Right atrium auricular region (tissue), 2 donors: ENCODE measurements at places on chromosomes 7 and 10.

- no peak for DNase-seq
Measured at GRCh38 chr10:117619707-117620405, 77.3 kb downstream of the EMX2 start.

DNA sequence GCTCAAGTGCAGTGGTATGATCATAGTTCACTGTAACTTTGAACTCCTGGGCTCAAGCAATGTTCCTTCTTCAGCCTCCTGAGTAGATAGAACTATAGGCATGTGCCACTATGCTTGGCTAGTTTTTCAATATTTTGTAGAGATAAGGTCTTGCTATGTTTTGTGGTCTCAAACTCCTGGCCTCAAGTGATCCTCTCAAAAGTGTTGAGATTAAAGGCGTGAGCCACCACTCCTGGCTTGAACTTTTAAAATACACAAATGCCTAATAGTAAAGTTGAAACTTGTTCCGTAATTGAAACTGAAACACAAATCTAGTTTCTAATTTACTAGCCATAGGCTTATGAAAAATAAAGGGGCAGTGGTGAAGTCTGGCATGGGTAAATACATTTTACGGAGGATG, 65.7 kb downstream of the AP3M1 start:
- DNase-seq = no peak

DNA sequence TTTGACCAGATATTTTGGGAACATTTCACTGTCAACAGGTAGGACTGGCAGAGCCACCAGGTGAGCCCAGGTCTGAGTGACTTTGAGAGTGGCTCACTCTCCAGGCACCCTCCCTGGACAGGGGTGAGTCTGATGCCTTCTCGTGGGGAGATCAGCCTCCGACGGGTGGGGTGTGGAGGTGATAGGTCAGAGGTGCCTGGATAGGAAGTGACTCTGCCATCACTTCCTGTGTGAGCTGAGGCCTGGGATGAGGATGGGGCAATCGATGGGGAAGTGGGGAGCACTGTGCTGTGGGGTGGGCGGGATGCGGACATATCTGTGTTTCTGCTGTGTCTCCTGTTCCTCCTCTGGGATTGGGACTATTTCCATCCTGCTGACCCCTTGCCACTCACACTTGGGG, 34.6 kb downstream of the IFT22 start:
- no peak for DNase-seq

DNA sequence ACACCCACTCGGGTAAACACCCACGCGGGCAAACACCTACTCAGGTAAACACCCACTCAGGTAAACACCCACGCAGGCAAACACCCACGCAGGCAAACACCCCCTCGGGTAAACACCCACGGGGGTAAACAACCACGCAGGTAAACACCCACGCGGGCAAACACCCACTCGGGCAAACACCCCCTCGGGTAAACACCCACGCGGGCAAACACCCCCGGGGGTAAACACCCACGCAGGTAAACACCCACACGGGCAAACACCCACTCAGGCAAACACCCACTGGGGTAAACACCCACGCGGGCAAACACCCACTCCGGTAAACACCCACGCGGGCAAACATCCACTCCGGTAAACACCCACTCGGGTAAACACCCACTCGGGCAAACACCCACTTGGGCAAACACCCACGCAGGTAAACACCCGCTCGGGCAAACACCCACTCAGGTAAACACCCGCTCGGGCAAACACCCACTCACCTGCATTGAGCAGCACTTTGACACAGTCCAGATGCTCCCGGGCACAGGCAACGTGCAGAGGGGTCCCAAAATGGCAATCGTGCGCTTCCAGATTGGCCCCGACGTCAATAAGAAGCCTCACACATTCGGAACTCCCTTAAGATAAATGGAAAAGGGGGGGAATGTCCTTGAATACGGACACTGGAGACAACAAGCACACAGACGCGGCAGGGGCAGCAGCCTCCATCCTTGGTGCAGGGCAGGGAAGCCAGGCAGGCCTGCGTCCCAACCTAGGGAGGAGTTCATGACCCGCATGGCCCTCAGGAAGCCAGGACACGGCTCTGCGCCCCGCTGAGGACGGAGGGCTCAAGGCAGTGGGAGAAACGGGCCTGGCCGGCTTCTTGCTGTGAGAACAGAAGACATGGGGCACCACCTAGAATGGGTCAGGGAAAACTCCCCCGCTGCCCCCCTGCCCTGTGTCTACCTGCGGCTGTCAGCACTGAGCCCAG, 17.6 kb downstream of the ASB13 start:
- no peak for DNase-seq

DNA sequence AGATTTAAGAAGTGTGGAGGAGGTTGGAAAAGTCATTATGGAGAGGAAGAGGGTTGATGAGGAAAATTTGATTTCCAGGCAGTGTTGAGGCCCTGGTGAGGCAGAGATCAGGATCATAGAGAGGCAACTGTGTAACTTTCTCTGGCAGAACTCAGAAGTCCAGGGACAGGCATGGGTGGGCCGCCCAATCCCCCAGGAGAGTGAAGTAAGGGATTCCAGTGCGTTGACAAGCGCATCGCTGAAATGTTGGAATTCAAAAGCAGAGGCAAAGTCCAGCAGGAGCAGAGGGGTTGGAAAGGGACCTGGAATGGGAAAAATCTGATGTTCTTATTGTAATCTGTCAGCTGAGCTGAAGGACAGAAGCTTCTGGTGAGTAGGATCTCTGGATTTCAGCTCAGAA, 207.3 kb downstream of the FAM107B start:
- no peak for DNase-seq

GRCh38 chr10:132738454-132739224, 47.3 kb downstream of the NKX6-2 start:
- DNase-seq = no peak

- no peak for DNase-seq
Measured at GRCh38 chr10:132837905-132838304, 52.0 kb upstream of the NKX6-2 start.

- DNase-seq = no peak
Measured at GRCh38 chr7:9835199-9835598, 1138.5 kb upstream of the PHF14 start.

DNA sequence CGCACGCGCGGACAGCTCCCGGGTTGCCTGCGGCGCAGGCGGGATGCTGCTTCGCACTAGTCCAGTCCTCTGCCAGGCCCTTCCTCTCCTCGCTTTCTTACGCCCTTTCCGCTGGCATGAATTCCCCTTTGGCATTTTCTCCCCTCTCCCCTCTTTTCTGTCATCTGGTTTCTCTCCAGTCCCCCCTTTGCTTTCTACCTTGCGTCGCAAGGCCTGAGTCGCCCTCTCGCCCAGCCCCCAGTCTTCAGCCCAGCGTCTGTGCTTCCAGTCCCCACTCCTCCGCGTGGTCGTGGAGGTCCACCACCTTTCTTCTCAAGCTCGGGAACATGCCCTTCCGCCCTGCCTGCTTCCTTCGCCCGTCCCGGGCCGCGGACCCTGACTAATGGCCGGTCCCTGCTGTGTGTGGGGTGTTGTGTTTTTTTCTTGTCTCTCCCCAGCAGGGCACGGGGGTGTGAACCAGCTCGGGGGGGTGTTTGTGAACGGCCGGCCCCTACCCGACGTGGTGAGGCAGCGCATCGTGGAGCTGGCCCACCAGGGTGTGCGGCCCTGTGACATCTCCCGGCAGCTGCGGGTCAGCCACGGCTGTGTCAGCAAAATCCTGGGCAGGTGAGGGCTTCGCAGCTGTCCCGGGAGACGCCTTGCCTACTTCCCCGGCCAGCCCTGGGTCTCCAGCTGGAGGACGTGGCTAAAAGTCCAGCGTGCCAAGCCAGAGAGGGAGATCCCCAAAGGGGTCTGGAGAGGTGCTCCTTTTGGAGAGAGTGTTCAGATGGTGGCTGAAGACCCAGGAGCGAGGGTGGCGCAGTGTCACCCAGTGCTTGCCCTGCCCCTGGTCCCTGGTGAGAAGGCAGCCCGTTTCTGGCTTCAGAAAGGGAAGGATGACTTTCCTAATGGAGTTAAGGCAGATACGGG, 4.2 kb downstream of the PAX2 start:
- DNase-seq = no peak

GRCh38 chr10:105063796-105064195, 422.7 kb downstream of the SORCS3 start:
- DNase-seq = no peak

GRCh38 chr10:21184984-21185383, 287.9 kb upstream of the NEBL start:
- no peak for DNase-seq

DNA sequence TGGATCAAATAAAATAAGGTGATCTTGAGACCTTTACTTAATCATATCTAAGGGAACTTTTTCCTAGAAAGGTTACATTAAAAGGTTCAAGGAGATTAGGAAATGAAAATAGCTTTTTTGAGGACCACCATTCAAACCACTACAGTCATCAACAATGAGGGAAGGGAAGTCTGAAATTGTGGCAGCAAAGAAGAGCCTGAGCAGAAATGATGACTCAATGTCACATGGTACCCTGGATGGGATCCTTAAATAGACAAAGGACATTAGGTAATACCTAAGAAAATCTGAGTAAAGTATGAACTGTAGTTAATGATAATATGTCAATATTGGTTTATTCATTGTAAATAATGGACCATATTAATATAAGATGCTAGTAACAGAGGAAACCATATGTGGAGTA, 236.0 kb downstream of the SEMA3D start:
- DNase-seq = no peak

- no peak for DNase-seq
Measured at GRCh38 chr7:81333536-81333935, 414.7 kb upstream of the SEMA3C start.

- no peak for DNase-seq
Measured at GRCh38 chr7:37283716-37284115, 164.9 kb downstream of the ELMO1 start.

DNA sequence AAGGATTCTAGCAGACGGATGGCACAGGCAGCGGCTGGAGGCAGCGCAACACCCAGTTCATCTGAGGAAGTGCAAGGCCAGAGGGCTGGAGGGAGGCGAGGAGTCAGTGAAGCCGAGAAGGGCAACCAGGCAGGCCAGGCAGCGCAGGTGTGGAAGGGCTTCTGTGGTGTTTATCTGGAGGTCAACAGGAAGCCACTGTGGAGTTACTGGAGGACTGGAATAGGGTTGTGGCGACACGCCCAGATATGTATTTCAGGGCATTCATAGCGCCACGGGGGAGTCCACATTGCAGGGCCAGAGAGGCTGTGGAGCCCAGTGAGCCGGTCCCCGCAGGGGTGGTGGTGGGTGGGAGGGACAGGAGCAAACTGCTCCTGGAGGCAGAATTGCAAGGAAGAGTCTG, 150.6 kb downstream of the CDH23 start:
- DNase-seq = no peak

GRCh38 chr10:11261687-11262493, 244.2 kb downstream of the CELF2 start:
- no peak for DNase-seq

DNA sequence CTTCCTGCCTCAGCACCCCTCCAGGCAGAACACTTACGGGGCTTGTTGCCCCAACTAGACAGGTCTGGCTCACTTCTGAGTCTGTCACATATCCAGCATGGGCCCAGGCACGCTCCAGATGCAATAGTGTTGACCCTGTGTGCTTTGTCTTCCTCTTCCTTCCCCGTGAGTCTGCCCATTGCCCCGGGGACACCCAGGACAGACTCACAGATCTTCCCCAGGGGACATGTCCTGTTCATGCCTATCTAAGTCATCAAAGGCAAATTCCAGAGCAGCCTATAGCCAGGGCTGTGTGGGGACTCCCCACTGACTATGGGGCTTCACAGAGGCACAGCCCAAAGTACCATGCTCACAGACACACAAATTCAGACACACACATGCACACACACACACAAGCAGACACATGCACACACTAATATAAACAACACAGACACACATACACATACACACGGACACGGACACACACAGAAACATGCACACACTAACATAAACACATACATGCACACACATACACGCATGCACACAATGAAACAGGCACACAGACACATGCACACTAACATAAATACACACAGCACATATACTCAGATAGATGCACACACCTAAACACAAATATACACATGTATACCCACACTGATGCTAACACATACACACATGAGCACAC, 175.8 kb downstream of the KCNMA1 start:
- DNase-seq = no peak

GRCh38 chr10:132503581-132504421, 33.8 kb upstream of the INPP5A start:
- no peak for DNase-seq

- no peak for DNase-seq
Measured at GRCh38 chr10:91339729-91340128, 70.4 kb upstream of the HECTD2 start.

GRCh38 chr7:77935652-77936348, 137.2 kb downstream of the PHTF2 start:
- no peak for DNase-seq

DNA sequence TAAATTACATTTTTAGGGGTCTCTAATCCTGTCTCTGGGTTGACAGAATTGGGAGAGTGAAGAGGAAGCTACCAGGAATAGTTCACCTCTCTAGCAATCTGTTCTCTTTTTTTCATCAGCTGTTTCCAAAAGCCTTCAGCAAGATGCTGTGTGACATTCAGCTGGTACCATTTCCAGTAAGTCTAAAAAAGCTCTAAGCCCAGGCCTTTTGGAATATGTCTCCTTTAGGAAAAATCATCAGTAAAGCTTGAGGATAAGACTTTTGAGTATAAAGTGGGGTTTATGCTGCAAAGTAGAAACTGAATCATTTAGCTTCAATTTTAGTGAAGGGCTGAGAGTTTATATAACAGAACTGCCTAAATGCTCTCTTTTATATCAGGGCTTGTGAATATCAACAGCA, 81.5 kb downstream of the CCNY start:
- DNase-seq = no peak

DNA sequence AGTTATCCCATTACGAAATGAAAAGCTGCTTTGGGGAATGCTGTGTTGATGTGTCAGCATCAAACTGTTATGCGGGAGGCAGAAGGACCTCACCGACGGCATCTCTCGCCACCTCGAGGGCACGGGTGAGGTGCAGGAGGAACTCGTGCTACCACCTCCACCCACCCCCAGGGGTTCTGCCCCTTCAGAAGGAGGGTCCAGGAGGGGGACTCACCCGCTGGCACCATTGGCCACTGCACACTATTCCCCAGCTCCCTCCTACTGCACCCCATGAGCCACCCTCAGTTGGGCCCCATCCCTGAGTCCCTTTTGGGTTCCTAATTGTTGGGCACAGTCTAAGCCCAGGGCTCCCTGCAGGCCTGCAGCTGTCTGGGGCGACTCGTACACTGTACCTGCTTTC, 236.6 kb downstream of the PTPRN2 start:
- peak; percentile 30 for DNase-seq

GRCh38 chr10:93495654-93496321, 624 bp upstream of the CEP55 start:
- no peak for DNase-seq
